CD4-positive, alpha-beta T cell treated with Interferon alpha-2 for 1 hour (primary cell): ENCODE measurements at places on chromosomes 3 and 15.

GRCh38 chr3:37509069-37509468 lies 334.7 kb upstream of the LRRFIP2 start:
- DNase-seq, result no peak

DNA sequence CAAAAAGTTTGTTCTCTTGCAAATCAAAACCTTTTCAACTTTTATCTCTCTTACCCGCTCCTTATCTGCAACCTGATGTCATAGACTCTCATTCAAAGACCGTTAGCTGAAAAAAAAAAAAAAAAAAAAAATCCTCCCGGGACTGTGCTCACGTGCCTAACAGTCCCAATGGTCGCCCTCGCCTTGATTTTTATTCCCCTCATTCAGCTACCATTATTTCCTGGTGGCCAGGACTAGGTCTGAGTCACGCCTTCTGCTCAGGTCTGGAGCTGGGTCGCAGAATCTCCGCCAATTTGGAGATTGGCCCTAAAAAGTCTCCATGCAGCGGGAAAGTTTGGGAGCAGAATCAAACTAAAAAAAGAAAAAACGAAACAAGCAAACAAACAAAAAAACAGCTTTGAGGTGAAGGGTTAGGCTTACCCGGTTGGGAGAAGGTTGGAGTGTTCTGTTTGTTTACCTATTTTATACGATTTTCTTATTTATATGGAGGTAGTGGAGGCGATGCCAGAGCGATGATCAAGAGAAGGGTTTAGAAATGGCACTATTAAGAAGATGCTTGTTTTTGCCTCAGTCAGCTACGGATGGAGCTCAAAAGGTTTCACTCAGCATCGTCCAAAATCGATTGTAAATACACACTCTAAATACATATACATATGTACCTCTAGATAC lies 51.1 kb downstream of the ZIC4 start:
- DNase-seq, result no peak

DNA sequence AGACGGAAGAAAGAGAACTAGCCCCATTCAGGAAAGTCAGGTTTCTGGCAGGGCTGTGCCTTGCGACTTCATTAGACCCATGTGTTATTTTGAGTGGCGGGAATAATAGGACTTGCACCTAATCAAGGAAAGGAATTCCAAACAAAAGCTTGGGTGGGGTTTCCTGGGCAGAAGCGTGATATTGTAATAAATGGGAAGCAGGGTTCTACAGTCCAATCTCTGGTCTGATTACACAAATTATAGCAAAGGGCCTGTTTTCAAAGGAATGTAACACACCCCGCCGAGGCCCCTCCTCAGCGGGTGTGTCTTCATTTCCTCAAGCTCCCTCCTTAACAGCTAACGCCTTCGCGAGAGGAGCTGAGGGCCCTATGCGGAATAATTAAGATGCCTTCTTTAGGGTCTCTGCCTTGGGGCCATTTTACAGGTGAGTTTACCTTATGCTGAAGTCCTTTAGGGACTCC lies 396.0 kb upstream of the C2CD4B start:
- no peak for DNase-seq

GRCh38 chr3:58640700-58641372 lies 25.7 kb downstream of the FAM3D start:
- peak; percentile 46 for DNase-seq

GRCh38 chr3:182242489-182242942 lies 530.8 kb downstream of the SOX2 start:
- DNase-seq, result no peak
